ENCODE measurements at places on chromosomes 1 and 21. TPM values are rescaled to one million over a fixed set of nuclear protein-coding genes. Genes with fewer than 3 reads are reported as not detected.

GRCh38 chr1:1374589-1374928 is 448 bp downstream of the AURKAIP1 start:
- H3K4me3 ChIP-seq = peak overlapping the region; percentile 81
- H3K27me3 ChIP-seq = no peaks in the 10 kb centered on the region

FCGR2B gene
- not detected for total RNA-seq

NHLH1 gene
- 0.26 TPM for total RNA-seq

GRCh38 chr1:156081180-156081916 is 917 bp downstream of the MEX3A start:
- H3K4me1 ChIP-seq = peaks cover 10% of the 10 kb centered on the region
- no peak overlapping the region for H3K27ac ChIP-seq
- no peaks in the 10 kb centered on the region for H3K36me3 ChIP-seq
- no peak for DNase-seq
- H3K4me3 ChIP-seq = peak overlapping the region; percentile 100

DNA sequence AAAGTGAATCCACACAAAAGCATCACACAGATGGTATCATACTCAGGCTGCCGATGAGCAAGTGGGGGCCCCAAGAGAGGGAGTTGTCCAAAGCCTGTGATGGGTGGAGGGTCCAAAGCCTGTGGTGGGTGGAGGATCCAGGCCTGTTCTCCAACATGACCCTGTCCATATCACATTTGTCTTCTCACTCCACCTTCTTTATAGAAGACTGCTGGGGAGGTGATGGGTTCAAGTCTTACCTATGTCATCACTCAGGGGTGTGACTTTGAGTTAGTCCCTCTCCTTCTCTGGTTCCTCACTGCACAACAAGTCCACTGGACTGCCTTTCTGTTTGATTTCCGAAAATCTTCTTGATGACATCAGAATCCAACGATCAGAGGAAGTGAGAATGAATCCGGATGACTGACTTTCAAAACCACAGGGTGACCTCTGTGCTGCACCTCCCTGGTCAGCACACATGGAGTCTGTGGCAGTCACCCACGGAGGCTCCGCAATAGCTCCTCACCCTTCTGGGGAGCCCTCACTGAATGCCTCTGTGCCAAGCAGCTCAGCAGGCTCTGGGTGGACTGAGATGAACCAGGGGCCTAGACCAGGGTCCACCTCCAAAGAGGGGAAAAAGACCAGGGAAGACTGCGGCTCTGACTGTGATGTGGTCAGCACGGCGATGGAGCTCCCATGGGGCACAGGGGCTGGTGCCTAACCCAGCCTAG is 166.8 kb downstream of the HIVEP3 start:
- no peaks in the 10 kb centered on the region for H3K27me3 ChIP-seq
- no peak overlapping the region for H3K4me3 ChIP-seq
- H3K4me1 ChIP-seq = no peaks in the 10 kb centered on the region

ZFP69 gene
- 4.8 TPM for total RNA-seq

- no peaks in the 10 kb centered on the region for H3K36me3 ChIP-seq
- H3K4me1 ChIP-seq = no peaks in the 10 kb centered on the region
- no peak overlapping the region for H3K4me3 ChIP-seq
- DNase-seq = peak; percentile 49
These were observed 73.8 kb downstream of the MTR start for GRCh38 chr1:236868625-236869467.

FALEC gene
- total RNA-seq = 0.94 TPM

DNA sequence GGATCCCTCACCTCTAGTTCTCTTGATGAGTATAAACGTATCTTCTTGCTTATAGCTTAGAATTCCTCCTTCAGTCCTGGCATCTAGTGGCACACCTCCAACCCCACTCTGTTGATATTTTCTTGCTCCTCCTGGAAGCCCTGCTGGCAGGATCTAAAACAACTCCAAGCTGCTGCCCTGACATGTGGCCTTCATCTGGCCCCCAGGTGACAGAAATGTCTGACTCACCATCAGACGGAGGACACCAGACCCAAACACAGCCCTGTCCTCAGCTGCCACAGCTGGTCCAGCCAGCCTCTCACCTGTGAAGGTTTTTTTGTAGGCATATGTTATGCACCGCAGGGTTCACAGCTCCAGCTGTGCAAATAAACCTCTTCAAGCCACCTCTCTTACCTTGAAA is 53.4 kb downstream of the KRTAP19-8 start:
- DNase-seq = no peak
- H3K4me1 ChIP-seq = no peaks in the 10 kb centered on the region
- H3K27ac ChIP-seq = no peak overlapping the region
- no peak overlapping the region for H3K4me3 ChIP-seq
- H3K36me3 ChIP-seq = no peaks in the 10 kb centered on the region

DNA sequence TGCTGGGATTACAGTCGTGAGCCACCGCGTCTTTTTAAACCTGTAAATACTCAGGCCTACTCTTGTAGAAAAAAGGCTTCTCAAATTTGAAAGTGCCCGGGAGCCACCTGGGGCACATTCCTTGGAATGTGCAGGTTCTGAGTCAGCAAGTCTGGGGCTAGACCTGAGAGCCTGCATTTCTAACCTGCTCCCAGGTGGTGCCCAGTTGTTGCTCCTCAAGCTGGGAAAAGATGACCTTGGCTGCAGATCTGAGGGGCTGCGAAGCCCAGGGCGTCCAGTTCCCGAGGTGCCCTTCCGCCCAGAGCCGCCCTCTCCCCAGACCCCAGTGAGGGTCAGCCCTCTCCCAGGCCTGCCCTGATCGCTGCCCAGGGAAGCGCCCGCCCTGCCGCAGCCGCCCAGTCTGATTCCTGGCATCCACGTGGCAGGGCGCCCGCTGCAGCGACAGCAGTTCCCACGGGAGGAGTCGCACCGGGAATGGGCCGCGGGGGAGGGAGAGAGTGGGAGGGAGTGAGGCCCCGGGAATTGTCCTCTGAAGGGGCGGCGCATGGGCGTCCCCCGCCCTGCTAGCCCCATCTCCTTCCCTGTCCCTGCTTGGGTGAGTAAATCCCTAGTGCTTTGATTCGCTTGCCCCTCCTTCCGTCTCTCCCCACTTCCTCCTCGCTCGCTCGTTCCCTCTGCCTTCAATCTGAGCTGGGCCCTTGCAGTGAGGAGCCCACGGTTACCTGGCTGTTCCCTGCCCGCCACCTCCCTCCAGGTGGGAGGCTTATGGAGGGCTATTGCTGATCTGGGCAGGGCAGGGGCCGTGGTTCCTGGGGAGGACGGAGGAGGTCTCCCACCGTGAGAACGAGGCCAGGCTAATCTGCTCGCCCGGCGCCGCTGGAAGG is 18.8 kb upstream of the TENT5B start:
- DNase-seq = peak; percentile 76
- peak overlapping the region; percentile 59 for H3K4me3 ChIP-seq
- peaks cover 5% of the 10 kb centered on the region for H3K4me1 ChIP-seq
- H3K27me3 ChIP-seq = no peaks in the 10 kb centered on the region
- H3K27ac ChIP-seq = peak overlapping the region; percentile 81
- H3K36me3 ChIP-seq = no peaks in the 10 kb centered on the region
